Skeletal muscle cell (primary cell): ENCODE measurements at places on chromosomes 2 and 18.

DNA sequence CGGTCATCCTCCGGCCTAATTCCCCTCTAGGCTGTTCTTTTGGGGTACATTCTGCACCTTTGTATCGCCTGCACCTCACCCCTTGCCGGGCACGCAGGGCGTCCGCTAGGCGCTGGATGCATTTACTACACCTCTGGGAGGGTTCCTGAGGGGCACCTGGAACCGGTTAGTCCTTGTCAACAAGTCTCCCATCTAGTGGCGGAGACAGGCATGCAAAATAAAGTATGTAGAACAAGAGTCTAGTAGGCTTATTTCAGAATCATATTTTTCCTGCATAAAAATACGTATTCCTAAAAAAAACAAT lies 705 bp upstream of the TEX261 start:
- no peak for DNase-seq

GRCh38 chr2:223526106-223526505 lies 76.1 kb downstream of the SCG2 start:
- DNase-seq, result no peak

DNA sequence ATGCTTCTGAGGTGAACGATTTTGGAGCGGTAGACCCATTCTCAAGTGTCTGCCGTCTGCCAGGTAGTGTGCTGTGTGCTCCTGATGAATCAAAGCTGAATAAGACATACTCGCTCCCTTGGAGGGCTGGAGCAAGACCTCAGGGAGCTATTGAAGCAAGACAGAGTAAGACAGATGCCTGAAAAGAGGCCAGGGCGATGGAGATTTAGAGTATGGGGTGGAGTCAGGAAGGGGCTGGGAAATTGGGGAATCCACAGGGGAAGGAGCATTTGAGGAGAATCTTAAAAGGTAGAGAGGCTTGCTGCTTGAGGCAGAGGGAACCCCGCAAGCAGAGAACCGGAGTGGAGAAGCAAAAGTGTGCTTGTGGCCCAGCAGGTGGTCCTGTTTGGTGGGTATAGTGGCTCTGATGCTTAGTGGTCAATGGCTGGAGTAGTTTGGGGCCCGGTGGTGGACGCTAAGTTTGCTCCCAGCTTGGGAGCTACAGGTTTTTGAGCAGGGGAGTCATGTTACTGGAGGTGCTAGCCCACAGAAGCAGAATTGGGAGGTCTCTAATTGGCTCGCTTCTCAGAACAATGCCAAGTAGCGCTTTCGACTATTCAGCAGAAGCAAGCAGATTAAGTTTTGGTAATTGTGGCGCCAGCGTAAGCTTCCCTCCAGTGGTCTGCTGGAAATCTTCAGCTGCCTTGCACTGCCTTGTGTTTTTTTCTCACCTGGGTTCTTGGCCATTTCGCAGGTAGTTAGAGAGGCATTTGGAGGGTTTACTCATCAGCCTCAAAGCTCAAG lies 2.0 kb downstream of the CNNM4 start:
- DNase-seq, result no peak

- no peak for DNase-seq
Measured at GRCh38 chr2:62456721-62457539, 49.1 kb downstream of the TMEM17 start.

DNA sequence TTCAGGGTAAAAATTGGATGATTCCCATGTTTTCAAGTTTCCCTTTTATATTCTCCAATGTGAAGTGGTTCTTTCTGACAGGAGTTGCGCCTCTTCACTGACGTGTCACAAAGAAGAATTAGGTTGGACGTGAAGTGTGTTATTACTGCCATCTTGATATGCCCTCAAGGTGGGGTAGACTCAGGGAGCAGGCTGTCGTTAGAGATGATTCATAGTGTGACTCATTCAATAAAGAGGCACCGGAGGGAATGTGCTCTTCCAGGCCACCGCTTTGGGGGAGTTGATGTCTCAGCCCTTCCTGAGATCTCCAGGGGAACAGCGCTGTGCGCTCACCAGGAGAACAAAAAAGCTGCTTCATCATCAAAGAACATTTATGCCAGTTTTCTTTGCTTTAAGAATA lies 3.6 kb upstream of the DGKD start:
- DNase-seq, result peak; percentile 69

DNA sequence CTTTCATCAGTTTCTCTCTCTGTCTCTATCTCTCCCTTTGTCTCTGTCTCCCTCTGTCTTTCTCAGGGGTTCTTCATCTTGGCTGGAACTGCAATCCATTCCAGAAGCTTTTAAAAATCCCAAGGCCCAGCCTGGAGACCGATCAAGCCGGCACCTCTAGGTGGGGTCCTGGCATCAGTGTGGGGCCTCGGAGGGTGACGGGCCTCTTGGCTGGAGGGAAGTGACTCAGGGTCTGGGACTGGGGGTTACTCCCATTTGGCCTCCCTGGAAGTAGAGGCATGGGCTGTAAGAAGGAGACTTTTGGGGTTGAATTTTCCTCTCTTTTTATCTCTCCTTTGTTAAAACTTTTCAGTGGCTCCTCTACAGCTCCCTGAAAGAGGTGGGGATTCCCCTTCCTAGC lies 52.8 kb upstream of the OTOF start:
- DNase-seq, result peak; percentile 28

- no peak for DNase-seq
Measured at GRCh38 chr18:9866627-9867026, 19.1 kb upstream of the TXNDC2 start.

DNA sequence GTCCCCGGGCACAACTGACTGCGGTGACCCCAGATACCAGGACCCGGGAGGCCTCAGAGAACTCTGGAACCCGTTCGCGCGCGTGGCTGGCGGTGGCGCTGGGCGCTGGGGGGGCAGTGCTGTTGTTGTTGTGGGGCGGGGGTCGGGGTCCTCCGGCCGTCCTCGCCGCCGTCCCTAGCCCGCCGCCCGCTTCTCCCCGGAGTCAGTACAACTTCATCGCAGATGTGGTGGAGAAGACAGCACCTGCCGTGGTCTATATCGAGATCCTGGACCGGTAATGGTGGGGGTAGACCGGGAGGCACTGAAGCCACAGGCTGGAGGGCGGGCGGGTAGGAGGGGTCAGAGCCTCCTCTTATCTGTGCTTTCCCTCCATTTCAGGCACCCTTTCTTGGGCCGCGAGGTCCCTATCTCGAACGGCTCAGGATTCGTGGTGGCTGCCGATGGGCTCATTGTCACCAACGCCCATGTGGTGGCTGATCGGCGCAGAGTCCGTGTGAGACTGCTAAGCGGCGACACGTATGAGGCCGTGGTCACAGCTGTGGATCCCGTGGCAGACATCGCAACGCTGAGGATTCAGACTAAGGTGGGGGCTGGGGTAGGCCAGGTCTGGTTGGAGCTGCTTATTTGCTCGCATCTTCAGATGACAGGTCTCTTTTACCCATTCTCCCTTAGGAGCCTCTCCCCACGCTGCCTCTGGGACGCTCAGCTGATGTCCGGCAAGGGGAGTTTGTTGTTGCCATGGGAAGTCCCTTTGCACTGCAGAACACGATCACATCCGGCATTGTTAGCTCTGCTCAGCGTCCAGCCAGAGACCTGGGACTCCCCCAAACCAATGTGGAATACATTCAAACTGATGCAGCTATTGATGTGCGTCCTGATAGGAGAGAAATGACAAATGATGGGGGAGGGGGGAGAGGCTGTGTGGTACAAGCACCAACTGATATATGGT lies 780 bp downstream of the HTRA2 start:
- no peak for DNase-seq

DNA sequence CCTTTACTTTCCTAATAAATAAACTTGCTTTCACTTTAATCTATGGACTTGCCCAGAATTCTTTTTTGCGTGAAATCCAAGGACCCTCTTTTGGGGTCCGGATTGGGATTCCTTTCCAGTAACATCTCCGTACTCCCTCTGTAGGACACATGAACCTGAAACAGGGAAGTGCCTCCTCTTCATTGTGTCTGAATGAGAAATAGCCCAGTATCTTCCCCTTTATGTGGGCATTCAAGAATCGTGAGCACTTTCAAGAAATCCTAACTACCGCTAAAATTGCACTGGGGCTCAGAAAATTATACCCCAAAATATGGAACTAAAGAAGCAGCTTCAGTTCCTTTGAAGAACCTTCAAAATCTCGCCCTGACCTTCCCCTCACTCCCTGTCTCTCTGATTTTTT lies 7.8 kb upstream of the POMC start:
- DNase-seq, result no peak
